ENCODE measurements at places on chromosomes 7 and 10.

GRCh38 chr10:63240807-63241206 is 107.7 kb downstream of the NRBF2 start:
- DNase-seq = no peak

- DNase-seq = peak; percentile 86
Observed at GRCh38 chr10:34290412-34291081, 524.5 kb downstream of the PARD3 start.

- no peak for DNase-seq
Observed at GRCh38 chr10:96466-96865, 38.8 kb upstream of the ZMYND11 start.

GRCh38 chr10:113381981-113382509 is 170.8 kb upstream of the HABP2 start:
- DNase-seq = peak; percentile 90
